Pancreas (tissue), 10 donors: ENCODE measurements at places on chromosomes 7 and 10. TPM values are rescaled to one million over a fixed set of nuclear protein-coding genes. Genes with fewer than 3 reads are reported as not detected.

DNA sequence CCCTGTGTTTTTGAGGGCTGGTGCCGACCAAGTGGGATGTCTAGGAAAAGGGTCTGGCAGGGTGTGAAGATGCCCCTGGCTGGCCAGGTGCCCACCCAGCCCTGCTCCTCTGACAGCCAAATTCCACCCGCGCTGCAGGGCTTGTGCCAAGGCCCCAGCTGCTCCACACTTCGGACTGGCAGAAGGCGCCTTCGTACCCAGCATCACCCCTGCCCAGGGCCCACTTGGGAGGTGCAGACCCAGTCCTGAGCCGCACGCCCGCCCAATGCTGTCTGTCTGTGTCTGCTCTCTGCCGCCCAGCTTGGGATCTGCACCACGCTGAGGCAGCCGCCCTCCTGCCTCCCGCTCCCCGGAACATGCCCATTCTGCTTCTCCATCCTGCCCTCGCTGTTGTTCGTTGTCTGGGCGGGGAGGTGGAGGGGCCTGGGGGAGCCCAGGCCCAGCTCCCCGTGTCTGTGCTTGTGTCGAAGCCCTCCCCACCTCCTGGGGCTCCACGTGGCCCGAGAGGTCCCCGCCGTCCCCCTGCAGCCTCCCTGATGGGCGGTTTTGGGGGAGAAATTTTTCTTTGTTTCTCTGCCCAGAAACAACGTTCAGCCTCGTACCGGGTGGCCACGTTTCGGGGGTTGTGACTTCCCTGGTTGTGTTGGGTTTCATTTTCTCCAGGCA lies 36.9 kb upstream of the PPIF start:
- DNase-seq: no peak

GRCh38 chr10:123203393-123204126 lies 49.4 kb downstream of the BUB3 start:
- DNase-seq: no peak

DNA sequence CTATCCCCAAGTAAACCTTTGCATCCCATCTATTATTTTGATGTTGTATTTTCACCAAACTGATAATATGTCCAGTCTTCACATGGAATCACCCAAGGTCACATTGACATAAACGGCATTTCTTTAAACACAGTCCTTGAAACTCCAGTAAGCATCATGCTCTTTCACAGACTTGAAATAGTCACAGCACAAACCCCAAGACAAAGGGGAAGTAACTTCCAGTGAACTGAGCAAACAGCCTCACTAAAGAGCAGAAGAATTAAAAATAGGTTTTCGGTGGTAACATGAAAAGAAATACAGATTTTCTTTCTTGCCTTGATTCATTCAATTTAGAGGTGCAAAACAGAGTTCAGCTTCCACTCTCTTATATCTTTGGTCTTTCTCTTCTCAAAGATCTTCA lies 253.7 kb downstream of the SFMBT2 start:
- DNase-seq: no peak

DNA sequence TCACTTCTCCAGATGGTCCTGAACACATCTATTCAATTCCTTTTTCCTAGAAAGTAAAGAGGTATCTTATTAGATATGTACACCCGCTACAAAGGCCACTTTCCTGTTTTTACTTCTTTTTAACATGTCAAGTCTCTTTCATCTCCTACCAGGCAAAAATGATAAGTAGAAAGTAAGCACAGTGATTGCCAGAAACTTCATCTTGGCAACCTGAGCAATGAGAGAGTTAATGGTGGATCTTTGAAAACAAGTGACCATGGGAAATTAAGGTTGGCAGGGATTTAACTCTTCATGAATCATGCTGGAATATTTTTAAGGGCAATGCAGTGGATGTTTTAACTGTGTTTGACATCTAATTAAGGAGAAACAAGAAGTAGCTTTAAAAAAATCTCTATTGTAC lies 2.7 kb downstream of the SEMA3A start:
- DNase-seq: no peak

GRCh38 chr7:121084256-121084655 lies 95.7 kb downstream of the CPED1 start:
- DNase-seq: no peak

DNA sequence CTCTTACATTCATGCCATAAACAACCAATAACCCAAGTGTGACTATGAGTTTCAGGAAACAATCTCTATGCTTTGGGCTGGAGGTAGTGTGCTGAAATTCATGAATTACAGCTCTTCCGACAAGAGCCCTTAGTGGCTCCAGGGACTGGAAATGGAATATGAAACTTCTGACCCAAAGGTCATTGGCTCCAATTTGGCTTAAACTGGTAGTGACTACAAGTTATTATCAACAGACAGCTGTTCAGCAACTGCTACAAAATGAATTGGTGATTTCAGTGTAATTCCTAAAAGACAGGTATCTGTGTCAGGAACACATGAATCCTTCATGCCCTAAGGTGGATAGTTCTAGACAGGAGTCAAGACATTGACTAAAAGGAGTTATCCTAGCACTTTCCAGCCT lies 745.4 kb downstream of the PHTF2 start:
- DNase-seq: no peak

DNA sequence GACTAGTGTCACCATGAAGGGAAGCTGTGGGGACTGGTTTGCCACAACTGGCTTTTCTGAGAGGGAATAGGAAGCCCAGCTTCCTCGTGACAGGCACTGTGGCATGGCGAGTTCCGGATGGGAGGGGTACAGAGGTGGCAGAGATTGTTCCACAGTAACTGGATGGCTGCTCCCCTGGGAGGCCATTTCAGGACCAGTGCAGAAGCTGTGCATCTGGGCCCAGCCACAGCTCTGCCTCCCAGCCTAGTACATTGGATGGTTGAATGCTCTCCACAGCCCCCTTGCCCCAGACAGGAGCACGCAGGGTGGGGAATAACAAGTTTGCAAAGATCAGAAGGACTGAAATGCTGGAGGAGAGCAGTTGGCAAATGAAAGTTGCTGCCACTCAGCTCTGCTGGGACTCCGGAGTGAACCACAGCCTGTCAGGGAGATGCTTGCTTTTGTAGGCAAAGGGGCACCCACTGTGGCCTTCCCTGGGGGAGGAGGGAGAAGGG lies 51.8 kb downstream of the GSDME start:
- no peak for DNase-seq

PNLIPRP2 gene
- total RNA-seq: 2,333 TPM

AKR1C8 gene
- total RNA-seq: not detected

CYP3A5 gene
- 10.0 TPM for total RNA-seq
